ENCODE measurements at places on chromosomes 2 and 18.

DNA sequence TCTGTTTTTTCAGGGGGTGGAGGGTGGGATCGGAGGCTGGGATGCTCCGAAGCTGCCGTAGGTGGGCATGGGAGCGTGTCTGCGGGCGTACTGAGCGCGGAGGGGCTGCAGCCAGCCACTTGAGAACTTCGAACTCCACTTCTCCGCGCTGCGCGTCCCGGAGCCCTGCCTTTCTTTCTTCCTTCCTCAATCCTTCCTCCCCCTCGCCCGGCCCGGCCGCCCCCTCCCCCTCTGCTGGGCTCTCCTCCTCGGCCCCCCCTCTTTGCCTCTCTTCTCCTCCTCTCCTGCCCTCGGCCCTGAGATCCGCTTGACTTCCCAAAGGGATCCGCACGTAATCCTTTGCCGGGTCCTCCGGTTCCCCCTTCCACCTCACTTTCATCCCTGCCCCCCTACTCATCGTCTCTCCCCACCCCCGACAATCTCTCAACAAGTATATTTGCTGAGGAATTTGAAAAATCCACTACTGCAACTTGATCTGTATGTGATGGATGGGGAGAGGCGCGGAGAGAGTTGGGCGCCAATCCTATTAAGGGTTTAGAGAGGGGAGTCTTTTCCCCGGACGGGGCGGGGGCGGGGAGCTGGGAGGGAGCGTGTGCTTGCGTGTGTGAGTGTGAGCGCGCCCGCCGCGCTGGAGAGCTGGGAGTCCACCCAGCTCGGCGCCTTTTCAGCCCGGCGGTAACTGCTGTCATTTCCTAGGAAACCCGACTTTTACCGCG is 1.1 kb downstream of the GLI2 start:
- DNase-seq: no peak

DNA sequence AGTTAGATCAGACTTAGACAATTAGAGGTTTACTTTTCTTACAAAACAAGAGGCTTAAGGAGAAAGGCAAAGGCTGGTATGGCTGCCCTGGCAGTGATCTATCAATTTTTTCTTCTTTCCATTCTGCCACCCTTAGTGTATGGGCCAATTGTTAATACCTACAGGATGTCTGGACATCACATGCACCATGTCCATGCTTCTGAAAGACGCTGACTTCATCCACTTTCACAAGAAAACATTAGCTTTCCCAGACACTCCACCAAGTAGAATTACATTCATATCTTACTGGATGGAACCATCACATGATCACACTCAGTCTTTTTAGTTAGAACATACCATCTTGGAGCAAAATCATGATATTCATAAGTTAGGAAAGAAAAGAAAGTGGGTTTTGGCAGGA is 120.9 kb downstream of the ARHGAP28 start:
- no peak for DNase-seq

GRCh38 chr2:53220969-53221368 is 546.6 kb upstream of the CHAC2 start:
- DNase-seq: no peak

DNA sequence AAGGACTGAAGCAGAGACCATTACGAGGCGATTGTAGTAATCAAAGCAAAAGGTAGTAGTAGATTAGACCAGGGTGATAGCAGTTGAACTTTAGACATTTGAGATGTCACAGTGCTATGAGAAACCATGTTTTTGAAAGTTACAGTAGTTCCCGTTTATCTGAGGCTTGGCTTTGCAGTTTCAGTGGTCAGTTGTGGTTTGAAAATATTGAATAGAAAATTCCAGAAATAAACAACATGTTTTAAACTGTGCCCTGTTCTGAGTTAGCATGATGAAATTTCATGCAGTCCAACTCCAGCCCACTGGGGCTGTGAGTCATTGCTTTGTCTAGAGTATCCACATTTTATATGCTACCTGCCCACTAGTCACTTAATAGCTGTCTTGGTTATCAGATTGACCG is 47.5 kb downstream of the ZNF638 start:
- DNase-seq: no peak

GRCh38 chr2:65727381-65727780 is 295.0 kb upstream of the SPRED2 start:
- no peak for DNase-seq

GRCh38 chr2:33477473-33478468 is 1.3 kb downstream of the RASGRP3 start:
- peak; percentile 64 for DNase-seq

GRCh38 chr2:112150851-112151250 is 12.7 kb downstream of the FBLN7 start:
- DNase-seq: no peak

- DNase-seq: no peak
These were observed 84.6 kb downstream of the PIGN start for GRCh38 chr18:62102221-62102620.

DNA sequence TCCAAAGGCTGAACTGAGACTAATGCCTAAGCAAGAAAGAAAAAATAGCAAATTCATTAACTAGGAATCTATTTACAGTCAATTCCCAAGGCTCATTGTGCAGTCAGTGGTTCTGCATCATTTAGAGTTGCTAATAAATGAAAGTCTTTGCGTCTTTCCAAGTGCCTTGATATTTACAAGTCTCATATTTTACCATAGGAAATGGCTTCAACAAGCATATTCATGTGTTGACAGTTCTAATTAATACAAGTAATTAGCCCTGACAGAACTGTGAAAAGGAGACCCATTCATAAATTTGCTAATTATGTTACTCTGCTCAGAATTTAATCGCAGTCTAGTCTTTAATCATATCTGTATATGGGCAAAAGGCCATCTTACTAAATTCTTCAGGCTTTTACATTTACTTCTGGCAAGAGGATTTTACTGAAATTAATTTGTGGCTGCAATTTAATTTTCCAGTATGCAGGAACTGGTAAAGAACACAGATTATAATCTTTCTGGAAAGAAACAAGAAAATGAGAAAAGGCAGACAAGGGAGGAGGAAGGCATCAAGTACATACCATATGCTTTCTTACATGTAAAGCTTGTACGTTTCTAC is 126.4 kb downstream of the RHBDD1 start:
- DNase-seq: no peak

- DNase-seq: no peak
These were observed 993.9 kb upstream of the POU3F3 start for GRCh38 chr2:103860016-103860415.

GRCh38 chr2:26529406-26530239 is 51.7 kb upstream of the OTOF start:
- DNase-seq: no peak

DNA sequence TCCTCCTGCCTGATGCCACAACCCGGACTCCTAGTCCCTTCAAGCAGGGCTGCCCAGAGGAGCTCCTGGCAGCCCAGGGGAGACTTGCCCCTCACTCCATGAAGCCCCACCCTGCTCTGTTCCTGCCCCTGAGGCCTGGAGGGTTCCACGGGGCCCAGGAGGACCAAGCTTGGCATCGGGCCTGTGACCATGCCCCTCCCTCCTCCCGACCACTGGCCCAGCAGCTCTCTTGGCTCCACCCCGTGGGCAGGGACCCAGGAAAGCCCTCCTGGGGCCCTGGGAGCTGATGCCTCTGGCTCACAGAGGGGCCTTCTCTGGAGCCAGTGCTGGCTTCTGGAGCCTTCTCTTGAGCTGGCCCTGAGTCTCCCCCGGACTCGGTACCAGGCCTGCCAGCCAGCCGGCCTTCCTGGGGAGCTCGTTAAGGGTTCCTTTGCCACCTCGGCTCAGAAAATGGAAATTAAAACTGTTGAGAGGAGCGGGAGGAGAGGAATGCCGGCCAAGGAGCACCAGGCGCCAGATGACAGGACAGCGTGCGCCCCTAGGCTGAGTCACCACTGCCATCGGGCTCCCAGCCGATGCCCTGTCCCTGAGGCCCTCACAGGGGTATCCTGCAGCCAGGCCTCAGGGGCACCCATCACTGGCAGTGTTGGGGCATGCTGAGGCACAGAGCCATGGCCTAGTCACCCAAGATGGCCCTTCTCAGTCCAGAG is 40.6 kb upstream of the SNED1 start:
- no peak for DNase-seq

- DNase-seq: no peak
These were observed 17.1 kb downstream of the TMEM185B start for GRCh38 chr2:120206022-120206581.

GRCh38 chr2:101758001-101758400 is 60.5 kb downstream of the MAP4K4 start:
- DNase-seq: no peak

GRCh38 chr2:25587361-25587760 is 86.0 kb downstream of the DTNB start:
- DNase-seq: no peak

GRCh38 chr2:36170805-36171204 is 184.8 kb upstream of the CRIM1 start:
- no peak for DNase-seq

DNA sequence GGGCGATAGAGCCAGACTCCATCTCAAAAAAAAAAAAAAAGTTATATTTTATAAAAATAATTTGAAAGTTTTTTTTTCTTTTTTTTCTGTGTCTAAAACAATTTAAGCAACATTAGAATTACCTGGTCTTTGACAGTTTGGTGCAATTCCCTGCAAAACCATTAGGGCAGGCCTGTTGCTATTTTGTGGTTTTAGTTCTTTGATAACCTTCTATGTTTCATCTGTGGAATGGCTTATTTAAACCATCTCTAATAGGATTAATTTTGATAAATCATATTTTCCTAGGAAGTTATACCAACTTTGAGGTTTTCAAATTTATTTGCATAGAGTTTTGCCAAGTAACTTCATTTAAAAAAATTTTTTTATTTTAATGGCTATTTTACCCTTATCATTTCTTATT is 141.2 kb upstream of the TWIST2 start:
- DNase-seq: no peak

GRCh38 chr18:26493021-26493420 is 55.3 kb downstream of the KCTD1 start:
- DNase-seq: no peak

DNA sequence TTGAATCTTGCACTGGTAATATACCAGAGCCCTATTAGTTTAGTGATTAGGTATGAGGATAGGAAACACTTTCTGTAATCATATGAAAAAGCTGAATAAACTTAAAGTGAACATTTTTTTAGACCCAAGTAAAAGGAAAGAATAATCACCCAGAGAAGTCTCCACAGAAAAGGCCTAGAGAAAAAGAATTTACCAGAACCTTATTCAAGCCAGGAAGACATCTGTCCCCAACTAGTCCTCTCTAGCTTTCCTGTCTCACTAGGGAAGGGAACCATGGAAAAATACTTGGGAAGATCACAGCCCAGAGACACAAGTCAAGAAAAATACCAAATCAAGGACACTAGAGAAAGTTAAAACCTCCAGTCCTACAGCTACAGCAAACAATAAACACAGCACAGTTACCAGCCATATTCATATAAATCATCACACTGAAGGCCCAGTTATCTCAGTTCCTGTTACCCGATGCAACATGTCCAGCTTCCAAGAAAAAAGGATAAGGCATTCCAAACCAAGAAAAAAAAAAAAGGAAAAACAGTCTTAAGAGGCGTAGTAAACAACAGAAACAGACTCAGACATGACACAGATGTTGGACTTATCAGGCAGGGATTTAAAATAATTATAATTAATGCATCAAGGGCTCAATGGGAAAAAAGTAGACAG is 461.5 kb downstream of the IRS1 start:
- no peak for DNase-seq

DNA sequence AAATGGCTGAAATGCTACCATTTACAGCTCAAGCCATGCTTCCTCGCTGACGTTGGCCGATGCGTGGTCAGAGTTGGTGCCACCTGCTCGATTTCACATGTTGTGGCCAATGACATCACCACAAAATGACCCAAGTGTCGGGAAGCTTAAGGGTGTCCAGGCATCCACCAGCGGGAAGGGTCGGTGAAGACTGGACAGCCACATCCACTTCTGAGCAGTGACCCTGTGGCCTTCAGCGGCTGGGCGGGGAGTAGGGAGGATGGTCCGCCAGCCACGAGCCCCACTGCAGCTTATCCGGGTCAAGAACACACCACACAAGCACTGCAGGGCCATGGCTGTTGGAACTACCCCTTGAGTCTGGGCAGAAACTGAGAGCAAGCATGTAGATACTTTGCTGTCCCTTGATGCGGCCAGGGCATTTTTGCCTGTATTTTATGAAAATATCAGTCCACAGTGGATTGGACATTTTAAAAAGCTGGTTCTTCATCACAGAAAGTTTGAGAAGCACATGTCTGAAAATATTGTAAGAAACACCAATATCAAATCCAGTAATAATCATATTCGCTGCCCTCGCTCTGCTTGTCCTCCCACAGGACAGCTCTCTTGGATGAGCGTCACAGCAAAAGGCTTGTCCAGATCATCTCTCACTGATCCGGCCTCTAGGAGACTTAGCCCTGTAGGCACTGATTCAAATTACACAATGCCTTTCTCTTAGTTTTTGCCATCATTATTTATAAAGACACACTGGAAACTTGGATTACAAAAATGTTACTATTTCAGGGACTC is 174.0 kb downstream of the TWIST2 start:
- no peak for DNase-seq

DNA sequence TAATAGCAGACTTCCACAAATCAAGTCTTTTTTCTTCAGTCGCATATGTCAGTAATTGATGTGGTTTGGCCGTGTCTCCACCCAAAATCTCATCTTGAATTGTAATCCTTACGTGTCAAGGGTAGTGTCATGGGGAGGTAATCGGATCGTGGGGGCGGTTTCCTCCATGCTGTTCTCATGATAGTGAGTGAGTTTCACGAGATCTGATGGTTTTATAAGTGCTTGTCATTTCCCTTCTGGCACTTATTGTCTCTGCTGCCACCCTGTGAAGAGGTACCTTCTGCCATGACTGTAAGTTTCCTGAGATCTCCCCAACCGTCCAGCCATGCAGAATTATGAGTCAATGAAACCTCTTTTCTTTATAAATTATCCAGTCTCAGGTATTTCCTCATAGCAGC is 478.8 kb downstream of the PTPRM start:
- DNase-seq: no peak

DNA sequence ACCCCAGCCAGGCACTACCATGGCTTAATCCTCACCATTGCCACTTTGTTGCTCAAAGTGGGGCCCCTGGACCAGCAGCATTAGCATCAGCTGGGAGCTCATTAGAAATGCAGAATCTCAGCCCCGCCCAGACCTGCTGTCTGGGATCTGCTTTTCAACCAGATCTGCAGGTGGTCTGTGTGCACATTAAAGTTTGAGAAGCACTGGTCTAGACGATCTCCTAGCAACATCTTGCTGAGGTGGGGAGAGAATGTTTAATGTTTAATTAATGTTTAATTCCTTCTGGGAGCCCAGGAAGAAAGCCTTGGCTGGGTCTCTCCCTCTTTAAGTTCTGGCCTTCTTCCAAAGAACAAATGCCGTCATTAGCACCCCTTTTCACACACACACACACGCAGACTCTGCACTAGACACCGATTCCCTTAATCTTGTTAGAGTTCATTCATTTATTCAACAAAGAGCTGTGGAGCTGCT is 53.7 kb downstream of the EDAR start:
- DNase-seq: no peak

Data from lower lobe of right lung (tissue), 2 donors.